ENCODE measurements at places on chromosomes 1 and 21.

- DNase-seq: peak; percentile 61
Observed at GRCh38 chr1:8525216-8525557, 207.3 kb downstream of the SLC45A1 start.

GRCh38 chr1:15702722-15703550 lies 18.8 kb downstream of the PLEKHM2 start:
- DNase-seq: peak; percentile 42

- DNase-seq: no peak
Observed at GRCh38 chr1:228837032-228837431, 101.8 kb downstream of the RHOU start.

GRCh38 chr1:227004796-227005195 lies 64.7 kb downstream of the COQ8A start:
- no peak for DNase-seq
